ENCODE measurements at places on chromosomes 2 and 18.

DNA sequence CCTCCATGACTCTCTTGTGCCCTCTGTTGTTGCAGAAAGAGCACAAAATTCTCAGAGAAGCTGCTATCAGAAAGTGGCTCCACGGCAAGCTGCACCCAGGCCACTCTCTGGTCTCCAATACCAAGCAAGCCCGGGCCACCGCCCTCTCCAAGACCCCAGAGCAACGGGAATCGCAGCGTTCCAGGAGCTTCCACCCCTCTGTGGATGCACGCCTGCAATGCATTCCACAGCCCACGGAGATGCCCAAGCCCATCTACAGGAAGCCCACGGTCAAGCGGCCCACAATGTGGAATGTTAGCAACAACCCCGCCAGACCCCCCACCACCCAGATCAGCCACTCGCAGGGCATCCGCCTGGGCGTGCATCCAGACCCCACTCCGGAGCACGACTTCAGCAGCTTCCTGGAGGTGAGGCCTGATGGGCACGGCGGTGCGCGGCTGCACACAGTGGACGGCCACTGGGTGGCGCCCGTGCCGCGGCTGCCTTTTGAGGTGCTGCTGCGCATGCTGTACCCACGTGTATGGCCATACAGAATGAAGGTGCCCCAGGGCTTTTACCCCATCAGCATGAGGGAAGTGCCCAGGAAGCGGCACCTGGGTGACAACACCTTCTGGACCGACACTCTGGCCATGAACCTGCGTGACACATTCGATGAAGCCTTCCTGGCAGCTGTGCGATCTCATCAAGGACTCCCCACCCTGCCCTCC, 6.3 kb downstream of the ANKRD53 start:
- DNase-seq = no peak

- DNase-seq = no peak
Measured at GRCh38 chr2:236867441-236868260, 218.0 kb upstream of the COPS8 start.

GRCh38 chr2:113070606-113070975, 2.8 kb downstream of the IL1F10 start:
- no peak for DNase-seq

GRCh38 chr2:134668821-134669220, 50.0 kb downstream of the TMEM163 start:
- peak; percentile 44 for DNase-seq

- DNase-seq = no peak
Measured at GRCh38 chr2:212536817-212537725, 1.5 kb downstream of the ERBB4 start.

- DNase-seq = no peak
Measured at GRCh38 chr2:15563227-15564100, 2.3 kb upstream of the NBAS start.

DNA sequence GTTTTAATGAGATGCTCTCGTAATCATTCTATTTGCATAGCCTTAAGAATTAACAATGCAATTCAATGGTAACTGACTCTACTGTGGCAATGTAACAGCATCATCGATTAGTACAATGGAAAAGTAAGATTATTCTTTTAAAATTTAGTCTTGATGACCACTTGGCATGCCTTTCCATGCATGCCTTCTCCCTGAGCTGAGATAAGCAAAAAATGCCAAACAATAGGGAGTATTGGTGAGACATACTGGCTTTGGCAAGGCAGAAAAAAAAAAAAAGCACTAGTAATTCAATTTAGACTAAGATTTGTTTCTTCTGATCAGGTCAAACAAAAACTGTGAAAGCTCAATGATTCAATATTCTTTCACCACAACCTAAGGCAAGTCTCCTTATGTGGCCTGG, 110.8 kb upstream of the TRIB2 start:
- DNase-seq = no peak

GRCh38 chr2:218125095-218125494, 733 bp upstream of the CXCR2 start:
- no peak for DNase-seq

- DNase-seq = no peak
Measured at GRCh38 chr2:200845669-200846325, 18.7 kb downstream of the CLK1 start.

GRCh38 chr2:8662239-8662879, 19.5 kb upstream of the ID2 start:
- no peak for DNase-seq

GRCh38 chr2:164420787-164421186, 200.5 kb downstream of the GRB14 start:
- DNase-seq = no peak

- DNase-seq = no peak
Measured at GRCh38 chr2:9594366-9595054, 36.3 kb downstream of the YWHAQ start.

GRCh38 chr2:166651080-166651675, 157.1 kb upstream of the SCN7A start:
- no peak for DNase-seq

GRCh38 chr2:209579230-209579749, 155.4 kb downstream of the MAP2 start:
- DNase-seq = no peak

GRCh38 chr2:240737958-240738357, 46.3 kb downstream of the AQP12A start:
- DNase-seq = no peak

DNA sequence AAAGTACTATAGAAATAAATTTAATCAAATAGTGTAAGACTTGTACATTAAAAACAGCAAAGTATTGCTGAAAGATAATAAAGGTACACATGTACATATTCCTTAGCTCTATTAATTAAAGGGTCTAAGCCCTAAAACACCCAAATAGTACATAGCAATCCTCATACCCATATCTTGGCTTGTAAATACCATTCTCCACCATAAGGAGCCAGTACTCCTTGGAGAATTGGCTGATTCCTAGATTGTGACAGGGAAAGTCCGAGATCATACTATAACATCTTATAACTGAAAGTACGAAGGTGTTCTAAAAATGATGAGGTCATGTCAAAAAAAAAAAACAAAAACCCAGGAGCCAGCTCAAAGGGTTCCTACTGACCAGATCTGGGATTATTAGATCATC, 614.6 kb downstream of the SUCLG1 start:
- no peak for DNase-seq

DNA sequence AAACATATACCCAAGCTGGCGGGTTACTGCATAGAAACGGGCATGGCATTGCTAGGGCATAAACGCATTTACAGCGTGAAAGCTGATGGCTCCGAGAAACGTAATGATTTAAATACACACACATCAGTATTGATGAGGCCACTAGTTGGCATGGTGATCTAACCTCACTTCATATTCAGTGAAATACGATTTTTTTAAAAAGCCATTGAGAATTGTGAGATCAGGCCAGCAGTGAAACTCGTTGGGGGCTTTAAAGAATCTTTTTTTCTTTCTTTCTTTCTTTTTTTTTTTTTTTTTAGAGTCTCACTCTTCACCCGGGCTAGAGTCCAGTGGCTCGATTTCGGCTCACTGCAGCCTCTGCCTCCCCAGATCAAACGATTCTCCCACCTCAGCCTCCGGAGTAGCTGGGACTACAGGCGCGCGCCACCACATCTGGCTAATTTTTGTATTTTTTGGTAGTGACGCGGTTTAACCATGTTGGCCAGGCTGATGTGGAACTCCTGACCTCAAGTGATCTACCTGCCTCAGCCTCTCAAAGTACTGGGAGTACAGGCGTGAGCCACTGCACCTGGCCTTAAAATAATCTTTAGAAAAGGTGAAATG, 2.4 kb upstream of the SMAD7 start:
- DNase-seq = no peak

DNA sequence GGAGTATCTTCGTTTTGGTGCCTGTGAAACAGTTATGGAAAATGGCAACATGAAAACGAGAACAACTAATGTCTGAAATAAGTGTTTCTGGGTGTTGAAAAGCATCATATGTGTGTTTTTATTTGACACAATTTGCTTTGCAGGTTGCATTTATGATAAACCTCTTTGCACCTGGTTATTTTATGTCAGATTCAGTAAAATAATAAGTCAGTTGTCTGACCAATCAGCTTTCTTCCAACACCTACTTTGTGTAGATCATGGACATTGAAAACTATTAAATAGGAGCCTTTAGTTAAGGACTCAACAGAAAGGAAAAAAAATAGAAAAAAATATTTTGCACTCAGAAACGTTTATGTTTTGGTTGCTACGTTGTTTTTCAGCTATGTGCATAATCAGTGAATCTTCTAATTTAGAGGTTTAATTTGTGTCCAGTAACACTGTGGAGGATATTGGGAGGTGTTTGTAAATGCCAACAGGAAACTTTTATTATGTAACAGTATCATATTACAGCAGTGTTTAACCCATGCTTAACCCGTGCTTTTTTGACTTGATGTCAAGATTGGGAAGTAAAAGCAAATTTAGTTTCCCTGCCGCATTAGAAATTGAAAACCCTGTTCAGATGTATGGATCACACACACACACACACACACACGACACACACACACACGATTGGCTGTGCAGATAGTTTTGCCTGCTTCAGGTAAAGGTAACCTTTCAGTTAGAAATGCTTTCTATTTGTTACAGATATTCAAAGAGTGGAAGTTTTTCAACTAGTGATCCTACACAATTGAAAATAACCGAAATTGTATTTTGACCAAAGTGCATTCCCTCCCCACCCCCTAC, 2.6 kb downstream of the PKP4 start:
- DNase-seq = no peak

DNA sequence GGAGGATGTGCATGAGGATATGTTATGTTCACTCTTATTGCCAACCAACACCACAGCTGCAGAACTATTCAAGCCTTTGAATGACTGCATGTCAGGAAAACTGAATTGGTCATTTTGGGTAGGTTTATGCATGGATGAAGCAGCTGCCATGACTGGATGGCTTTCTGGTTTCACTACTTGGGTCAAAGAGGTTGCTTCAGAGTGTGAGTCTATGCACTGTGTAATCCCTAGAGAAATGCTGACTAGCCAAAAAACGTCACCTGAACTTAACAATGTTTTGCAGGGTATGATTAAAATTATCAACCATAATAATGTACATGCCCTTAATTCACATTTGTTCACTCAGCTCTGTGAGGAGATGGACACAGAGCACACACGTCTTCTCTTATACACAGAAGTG, 206.7 kb upstream of the RBBP8 start:
- DNase-seq = no peak

DNA sequence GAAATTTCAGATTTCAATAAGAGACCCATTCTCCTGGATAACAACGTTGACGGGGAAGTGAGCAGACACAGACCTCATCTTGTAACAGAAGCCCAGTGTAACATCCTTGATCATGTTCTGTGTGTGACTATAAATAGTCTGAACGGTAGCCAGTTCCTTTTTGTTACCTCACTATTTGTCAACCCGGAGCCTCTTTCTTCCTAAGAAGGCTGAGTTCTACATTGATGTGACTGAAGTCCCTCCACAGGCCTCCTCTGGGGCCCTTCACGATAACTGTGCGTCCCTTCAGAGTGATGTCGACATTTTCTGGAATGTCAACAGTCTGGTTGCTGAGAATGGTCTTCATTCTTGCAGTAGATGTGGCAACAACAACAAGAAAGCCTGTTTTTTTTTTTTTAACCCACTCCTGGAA, 6.3 kb upstream of the PLEKHM3 start:
- no peak for DNase-seq

- DNase-seq = no peak
Measured at GRCh38 chr2:140442319-140442718, 1662.1 kb upstream of the NXPH2 start.

- DNase-seq = no peak
Measured at GRCh38 chr2:28447943-28448792, 47.7 kb upstream of the PLB1 start.

GRCh38 chr18:48879008-48879431, 71.7 kb downstream of the SMAD7 start:
- no peak for DNase-seq

DNA sequence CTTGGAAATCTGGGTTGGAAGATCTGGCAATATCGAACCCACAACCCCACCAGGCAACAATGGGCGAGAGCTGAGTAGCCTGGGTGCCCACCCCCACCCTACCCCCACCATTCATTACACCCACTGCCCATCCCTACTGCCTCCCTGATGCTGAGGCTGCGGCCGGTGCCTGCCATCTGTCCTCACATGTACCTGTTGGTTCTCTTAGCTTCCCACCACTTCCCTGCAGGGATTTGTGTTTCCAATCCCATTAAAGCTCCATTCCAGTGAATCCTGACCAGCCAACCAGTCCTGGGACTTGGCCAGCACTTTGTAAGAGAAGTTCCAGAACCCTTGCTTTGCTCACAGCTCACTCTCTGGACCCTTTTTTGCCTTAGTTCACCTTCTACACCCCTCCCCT, 163.0 kb upstream of the SH3BP4 start:
- DNase-seq = no peak

- no peak for DNase-seq
Measured at GRCh38 chr18:61583548-61583947, 250.3 kb downstream of the CDH20 start.

GRCh38 chr2:217735899-217736298, 266.9 kb downstream of the TNS1 start:
- no peak for DNase-seq

DNA sequence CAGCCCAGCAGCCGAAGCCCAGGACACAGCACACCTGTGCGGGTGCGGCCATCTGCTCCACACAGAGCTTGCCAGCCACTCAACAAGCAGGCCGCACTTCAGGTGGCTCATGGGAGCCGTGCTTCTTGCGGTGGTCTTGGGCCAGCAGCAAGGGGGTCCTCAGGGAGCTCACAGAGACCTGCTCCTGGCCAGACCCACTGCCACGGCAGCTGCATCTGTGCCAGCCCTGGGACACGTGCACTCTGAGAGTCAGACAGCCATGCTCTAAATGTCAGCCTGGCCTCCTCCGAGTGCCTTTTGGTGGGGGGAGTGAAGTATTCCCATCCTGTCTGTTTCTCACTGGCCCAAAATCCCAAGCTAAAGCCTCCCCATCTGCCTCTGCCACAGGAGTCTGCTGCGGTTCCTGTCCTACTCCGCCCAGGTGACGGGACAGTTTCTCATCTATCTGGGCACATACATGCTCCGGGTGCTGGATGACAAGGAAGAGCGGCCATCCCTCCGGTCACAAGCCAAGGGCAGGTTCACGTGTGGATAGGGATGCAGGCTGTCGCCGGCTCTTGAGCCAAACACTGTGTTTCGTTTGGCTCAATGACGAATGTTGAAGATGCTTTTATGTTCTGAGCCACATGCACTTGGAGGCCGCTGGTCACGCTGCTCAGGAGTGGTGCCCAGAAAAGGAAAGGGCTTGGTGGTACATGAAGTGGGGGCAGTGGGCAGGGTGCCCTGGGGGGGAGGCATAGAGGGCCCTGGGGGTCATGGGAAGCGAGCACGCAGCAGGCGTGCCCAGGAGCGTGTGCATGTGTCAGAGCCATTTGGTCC, 22.8 kb downstream of the CIDEA start:
- DNase-seq = no peak

- no peak for DNase-seq
Measured at GRCh38 chr2:9473985-9474360, 378 bp upstream of the IAH1 start.

- no peak for DNase-seq
Measured at GRCh38 chr2:29923110-29923721, 1.8 kb upstream of the ALK start.

DNA sequence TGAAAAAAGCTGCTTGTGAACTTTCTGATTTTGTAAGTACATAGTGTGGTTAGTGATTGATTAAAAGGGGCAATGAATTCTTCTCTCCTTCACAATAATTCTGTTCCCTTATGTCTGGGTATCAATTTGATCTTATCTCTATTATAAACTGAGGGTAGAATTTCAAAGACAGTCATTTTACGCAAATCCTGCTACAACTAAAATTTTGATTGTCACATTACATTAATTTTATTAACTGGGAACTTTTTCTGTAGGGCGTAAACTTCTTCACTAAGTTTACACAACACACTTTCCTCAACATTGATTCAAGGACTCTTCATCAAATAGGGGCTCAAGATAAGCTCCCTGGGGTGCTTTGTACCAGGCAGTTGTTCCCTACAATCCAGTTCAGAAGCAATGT, 5.0 kb upstream of the SLC8A1 start:
- no peak for DNase-seq
